Stimulated activated naive CD4-positive, alpha-beta T cell treated with Interleukin-2 at 50 U/mL for 16 hours (primary cell): ENCODE measurements at places on chromosomes 13 and 19.

- peak; percentile 38 for DNase-seq
These were observed 571 bp upstream of the DHRS12 start for GRCh38 chr13:51804295-51805172.

- DNase-seq: no peak
These were observed 11.0 kb upstream of the CA11 start for GRCh38 chr19:48656840-48657474.

DNA sequence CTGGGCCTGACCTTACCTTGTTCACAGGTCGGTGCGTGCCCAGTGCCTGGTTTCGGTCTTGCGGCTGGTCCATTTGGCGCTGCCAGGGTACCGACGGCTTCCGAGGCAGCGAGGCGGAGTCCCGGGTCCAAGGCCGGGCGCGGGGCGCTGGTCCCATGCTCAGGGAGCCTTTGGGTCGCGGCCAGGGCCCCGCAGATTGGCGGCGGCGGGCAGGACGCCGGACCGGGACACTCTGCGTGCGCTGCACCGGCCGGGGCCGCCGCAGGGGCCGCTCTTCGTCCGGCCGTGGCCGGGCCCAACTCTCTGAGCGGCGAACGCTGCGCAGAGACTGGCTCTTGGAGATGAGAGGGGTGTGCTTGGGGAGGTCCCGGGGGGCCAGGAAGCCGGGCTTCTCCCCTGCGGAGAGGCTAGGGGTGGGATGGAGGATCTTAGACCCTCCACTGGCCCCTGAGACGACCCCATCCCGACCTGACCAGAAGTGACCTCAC, 3.4 kb upstream of the WIZ start:
- no peak for DNase-seq

DNA sequence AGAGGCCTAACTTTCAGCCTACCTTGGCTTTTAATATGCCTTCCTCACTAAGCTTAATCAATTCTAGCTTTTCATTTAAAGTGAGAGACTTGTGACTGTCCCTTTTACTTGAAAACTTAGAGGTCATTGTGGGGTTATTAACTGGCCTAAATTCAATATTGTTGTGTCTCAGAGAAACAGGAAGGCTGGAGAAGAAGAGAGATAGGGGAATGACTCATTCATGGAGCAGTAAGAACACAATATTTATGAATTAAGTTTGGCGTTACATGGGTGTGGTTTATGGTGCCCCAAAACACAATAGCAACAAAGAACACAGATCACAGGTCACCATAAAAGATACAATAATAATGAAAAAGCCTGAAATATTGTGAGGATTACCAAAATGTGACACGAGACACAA, 612.1 kb downstream of the TBC1D4 start:
- no peak for DNase-seq

- DNase-seq: no peak
These were observed 29.9 kb upstream of the MUC16 start for GRCh38 chr19:9040131-9040530.

GRCh38 chr13:66341635-66342377, 888.3 kb downstream of the PCDH9 start:
- DNase-seq: no peak

DNA sequence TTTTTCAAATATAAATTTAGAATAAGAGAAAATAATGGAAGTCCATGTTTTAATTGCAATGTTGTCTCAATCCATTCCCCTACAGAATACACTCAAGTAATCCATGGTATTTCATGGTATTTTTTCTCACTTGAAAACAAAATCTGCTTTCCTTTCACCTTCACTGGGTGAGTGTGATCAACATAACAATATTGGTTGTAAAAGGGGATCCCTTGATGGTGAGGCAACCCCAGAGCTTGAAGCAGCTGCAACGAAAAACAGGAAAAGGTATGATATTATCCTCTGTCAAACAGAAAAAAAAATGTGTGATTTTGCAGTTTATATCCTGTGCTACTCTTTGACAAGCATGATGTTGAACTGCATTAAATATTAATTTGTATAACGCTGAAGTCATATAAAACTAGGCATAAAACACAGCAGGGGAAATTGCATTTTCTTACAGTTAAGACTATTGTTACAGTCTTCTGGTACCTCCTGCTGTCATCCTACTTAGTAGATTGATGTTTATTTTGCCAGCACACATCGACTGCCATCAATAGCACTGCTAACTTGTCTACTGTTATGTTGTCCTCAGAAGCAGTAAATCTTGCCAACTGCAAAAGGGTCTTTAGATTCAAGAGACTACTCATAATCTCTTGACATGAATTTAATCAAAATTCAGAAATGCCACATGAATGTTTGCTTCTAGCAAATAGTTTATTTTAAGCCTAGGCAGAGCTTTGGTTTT, 373.1 kb upstream of the MIR17HG start:
- no peak for DNase-seq

DNA sequence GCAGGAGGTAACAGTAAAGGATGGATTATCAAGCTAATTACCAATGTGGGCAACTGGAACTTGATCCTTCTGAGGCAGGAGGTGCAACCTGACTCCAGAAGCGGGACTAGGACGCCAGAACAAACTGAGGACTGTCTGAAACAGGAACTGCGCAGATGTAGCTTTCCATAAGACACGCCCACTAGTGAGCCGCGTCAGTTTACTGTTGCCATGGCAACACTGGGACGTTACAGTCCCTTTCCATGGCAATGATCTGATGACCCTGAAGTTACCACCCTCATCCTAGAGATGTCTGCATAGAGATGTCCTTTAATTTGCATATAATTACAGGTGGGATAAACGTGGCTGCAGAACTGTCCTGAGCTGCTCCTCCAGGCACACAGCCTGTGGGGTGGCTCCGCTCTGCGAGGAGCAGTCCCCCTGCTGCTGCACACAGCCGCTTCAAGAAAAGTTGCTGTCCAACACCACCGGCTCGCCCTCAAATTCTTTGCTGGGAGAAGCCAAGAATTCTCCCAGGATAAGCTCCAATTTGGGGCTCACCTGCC, 816.6 kb downstream of the UQCRFS1 start:
- DNase-seq: no peak

DNA sequence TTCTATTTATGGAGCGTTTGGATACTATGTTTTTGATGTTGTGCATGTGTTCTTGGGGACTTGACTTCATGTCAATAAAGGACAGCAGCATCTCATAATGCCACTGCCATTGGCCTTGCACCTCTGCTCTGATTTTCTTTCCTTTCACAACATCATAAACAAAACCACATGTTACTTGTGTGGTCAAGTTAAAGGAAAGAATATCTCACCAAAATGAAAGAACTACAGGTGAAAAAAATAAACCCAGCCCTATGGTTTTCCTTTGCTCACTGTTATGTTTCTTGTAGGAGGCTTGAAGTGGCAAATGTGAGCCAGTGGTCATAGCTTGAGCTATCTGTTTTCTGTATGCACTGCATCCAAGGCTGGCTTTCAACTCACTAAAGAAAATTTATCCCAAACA, 240.4 kb downstream of the KCNRG start:
- no peak for DNase-seq

GRCh38 chr13:112783135-112783977, 93.5 kb downstream of the ATP11A start:
- no peak for DNase-seq

- no peak for DNase-seq
These were observed 12.3 kb downstream of the ZNF507 start for GRCh38 chr19:32357720-32358119.

DNA sequence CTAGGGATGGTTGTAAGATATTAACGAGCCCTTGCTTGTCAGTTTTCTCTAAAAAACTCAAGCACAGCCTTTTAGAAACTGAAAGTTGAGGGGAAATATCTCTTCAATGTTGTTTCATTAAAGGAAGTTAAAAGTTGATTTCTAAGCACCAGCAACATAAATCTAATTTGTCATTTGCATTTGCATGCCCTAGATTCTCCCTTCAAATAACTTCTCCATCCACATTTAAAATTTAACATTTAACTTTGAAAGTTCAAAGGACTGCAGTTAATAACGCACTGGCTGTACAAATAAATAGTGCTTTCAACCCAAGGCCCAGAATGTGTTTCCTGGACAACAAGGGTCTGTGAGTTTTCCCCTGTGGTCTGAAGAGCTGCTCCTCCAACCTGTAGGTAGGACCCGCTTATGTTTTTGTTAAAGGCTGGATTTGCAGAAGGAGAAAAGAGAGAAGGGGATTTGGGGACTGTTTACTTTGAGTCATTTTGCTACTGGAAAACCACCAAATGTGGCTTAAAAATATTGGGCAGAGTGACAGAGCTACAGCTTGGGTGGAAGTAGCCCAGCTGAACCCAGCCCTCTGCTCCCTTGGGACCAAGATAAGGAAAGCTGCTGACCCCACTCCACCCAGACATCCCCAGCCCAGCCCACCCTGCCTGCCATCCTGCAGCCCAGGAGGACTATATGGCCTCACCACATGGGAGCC, 39.8 kb downstream of the TNFRSF19 start:
- no peak for DNase-seq

GRCh38 chr19:49605605-49606004, 14.6 kb downstream of the PRR12 start:
- no peak for DNase-seq

DNA sequence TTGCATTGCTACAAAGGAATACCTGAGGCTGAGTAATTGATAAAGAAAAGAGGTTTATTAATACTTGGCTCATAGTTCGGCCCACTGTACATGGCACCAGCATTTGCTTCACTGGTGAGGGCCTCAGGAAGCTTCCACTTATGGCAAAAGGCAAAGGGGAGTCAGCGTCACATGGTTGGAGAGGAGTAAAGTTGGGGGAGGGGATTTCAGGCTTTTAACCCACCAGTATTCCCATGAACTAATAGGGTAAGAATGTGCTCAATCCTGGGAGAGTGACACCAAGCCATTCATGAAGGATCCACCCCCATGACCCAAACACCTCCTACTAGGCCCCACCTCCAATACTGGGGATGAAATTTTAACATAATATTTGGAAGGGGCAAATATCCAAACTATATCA, 82.5 kb upstream of the MYCBP2 start:
- DNase-seq: no peak

- DNase-seq: no peak
These were observed 46.4 kb downstream of the N4BP2L1 start for GRCh38 chr13:32381539-32381938.

- no peak for DNase-seq
These were observed 656.6 kb downstream of the UQCRFS1 start for GRCh38 chr19:28556371-28556770.

GRCh38 chr13:98176777-98177608, at the start of gene RNF113B:
TSS of gene RNF113B (minus strand) at chr13:98177269. CDS start at chr13:98177236, 33 bp downstream.
- no peak for DNase-seq

DNA sequence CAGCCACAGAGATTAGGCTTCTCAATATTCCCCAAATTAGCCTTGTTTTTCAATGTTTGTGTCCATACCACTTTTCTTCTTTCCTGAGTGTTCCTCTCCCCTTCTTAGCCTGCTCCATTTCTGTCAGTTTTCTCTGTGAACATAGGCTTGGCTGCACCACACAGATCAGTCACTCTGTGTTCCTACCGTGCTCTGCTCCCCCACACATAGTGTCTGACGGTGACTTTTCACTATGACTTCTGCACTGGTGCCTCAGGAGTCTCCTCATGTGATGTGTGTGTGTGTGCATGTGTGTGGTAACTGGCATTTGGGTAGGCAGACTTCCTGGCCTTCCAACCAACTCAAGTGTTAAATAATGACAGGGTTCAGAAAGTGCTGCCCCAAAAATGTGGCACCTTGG, 47.9 kb upstream of the MYCBP2 start:
- no peak for DNase-seq

DNA sequence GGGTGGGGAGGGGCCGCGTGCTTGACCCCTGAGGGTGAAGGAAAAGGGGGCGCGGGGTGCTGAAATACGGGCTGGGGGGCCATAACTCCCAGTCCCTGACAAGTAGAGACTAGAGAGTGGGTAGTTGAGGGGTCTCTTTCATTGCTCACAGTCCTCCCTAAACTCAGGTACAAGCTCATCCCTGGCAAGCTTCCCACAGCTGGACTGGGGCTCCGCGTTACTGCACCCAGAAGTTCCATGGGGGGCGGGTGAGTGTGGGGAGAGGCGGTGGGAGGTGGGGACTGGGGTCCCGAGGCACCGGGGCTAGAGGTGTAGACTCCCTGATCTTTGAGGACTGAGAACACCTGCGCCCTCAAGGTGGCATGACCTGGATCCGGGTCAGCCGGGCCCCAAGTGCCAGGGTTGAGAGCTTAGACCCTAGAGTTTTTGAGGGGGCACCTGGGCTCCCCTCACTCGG, 1.3 kb downstream of the ETV2 start:
- DNase-seq: no peak

DNA sequence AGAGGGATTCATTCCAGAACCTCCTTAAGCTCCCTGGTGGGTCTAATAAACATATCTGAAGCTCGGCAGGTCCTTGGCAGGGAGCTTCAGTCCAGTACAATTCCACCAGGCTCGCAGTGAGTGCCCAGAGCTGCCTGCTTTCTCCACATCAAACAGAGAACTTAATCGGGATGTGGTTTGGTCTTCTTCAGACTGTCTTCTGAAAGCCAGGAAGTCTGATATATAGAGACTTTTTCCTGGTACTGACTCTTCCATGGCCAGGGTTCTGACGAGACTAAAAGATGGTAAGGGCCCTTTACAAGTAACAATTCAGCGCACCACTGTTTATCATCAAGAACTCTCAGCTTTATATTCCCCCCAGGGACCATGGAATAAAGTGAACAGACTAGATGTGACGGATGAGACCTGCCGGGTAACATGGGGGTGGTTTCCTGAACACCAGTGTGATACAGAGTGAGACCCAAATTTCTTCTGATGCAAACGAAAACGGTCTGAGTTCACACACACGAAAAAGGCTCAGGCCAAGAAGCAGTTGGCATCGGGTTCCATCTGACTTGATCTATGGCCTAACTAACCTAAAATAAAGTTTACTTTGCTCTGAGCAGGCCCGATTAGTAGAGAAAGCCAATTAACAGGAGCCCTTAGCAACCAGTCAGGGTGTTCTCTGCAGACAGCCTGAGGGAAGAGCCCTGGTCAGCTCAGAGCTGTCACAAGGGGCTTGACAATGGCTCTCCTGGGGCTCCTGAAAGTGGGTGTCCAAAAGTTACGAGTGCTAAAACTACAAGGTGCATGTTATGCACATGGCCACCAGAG, 29.0 kb downstream of the RANBP3 start:
- DNase-seq: peak; percentile 12

- no peak for DNase-seq
These were observed 107.8 kb upstream of the SPRY2 start for GRCh38 chr13:80448725-80449124.

DNA sequence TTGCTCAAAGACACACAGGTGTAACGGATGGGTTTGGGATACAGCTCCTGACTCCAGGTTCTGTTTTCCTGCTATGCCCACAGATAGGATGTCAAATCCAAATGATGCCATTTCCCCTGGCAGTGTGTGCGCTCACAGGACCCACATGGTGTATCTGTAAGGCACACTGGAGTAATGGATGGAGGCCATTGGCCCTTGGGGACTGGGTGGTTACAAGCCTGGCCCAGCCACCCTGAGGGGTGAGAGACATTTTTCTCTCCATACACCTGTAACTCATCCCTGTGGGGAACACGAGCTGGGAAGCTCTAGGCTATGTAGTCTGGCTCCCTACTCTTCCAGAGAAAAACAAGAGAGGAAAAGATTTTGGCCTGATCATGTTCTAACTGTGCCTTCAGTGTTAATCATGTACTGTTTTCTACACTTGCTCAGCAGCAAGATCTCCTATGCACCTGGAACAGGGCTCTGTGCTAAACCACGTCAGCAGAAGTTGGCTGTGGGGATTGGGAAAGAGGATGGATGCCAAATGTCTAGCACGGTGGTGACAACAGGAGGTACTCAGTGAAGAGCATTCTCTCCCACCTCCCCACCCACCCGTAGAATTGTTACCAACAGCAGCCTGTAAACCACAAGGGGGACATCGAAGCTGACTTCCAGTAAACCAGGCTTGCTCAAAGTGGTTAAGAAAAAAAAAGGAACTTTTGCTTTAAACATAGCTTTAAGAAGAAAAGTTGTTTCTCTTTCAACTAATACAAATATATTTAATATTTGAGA, 237.0 kb downstream of the LACC1 start:
- no peak for DNase-seq
